CD4-positive, alpha-beta T cell treated with Interleukin-17A for 1 hour (primary cell): ENCODE measurements at places on chromosomes 1 and 21.

DNA sequence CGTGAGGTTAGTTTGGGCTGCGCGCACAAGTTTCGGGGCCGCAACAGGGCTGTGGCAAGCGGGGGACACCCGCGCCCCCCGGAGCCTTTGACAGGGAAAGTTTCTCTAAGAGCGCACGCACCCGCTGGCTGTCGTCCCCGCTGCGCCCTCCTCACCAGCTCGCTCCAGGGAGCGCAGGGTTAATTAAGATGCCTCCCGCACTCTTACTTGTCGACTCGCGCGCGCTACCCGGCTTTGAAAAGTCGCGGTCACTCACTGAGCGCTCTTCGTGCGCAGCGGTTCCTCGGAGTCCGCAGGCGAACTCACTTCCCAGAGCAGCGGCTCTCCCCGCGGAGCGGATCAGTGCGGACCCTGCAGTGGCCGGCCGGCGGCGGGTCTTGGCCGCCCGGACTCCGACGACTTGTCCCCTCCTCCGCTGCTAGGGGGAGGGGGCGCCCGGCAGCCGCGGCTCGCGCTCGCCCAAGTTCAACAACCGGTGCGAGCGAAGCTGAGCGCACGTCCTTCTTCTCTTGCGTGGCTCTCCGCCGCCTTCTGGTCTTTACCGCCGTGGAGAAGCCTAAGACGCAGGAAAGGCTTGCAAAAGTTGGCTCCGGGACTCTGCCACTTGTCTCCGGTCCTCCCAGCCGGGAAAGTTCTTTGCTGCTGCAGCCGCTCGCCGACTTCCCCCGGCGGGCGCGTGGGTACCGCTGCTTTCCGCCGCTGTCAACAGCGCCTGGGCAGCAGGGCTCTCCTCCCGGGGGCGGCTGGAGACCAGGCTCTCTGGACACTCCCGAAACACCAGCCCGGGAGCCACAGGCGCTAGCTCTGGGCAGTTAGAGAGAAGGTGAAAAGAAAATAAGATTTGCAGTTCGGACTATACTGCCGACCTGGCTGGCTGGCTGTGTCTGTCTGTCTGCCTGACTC, 506 bp downstream of the JUN start:
- DNase-seq: no peak

GRCh38 chr21:43278766-43279577, 110.2 kb downstream of the CRYAA start:
- no peak for DNase-seq

GRCh38 chr1:166089804-166090203, 77.0 kb downstream of the FAM78B start:
- DNase-seq: peak; percentile 7

- DNase-seq: no peak
Observed at GRCh38 chr1:228081578-228082213, 812 bp upstream of the ARF1 start.

- no peak for DNase-seq
Observed at GRCh38 chr1:98903261-98903660, 101.4 kb downstream of the PLPPR5 start.

DNA sequence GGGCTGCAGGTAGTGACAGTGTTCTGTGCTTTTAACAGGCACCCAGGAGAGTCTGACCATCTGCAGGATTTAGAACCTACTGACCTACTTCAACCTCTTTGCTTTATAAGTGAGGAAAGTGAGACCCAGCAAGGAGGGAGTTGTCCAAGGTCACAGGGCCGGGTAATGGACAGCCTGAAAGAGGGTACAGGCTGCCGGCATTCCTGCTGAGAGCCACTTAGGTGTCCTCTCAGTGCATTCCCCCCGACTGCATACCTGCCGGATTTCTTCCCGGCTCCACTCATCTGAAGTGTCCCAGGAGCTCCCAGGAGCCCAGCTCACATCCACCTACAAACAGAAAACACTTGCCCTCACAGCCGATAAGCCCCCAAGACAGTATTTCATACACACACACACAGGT, 13.9 kb downstream of the PHLDA3 start:
- no peak for DNase-seq
